ENCODE measurements at places on chromosomes 16 and 17.

DNA sequence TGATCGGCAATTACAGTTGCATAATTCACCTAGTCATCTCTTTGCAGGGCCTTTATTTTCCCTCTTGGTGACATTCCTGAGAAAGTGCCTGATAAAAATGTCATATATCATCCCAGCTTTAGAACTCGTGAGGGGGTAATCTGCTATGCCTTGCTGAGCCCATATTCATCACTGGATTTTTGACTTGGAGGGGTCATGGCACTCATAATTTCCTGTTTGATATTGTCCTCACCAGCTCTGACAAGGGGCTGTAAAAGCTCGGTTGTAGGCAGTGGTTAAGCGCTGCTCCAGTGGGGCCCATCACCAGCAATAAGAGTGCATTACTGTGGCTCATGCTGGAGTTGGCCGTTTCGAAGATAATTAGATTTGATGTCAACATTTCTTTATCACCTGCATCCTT, 227.3 kb downstream of the IRX3 start:
- DNase-seq: no peak

- no peak for DNase-seq
These were observed 14.8 kb downstream of the COX6A2 start for GRCh38 chr16:31413381-31413780.

- DNase-seq: no peak
These were observed 1.1 kb downstream of the CD79B start for GRCh38 chr17:63930951-63931575.

GRCh38 chr16:11183035-11183812, 72.8 kb downstream of the SOCS1 start:
- no peak for DNase-seq

- no peak for DNase-seq
These were observed 617 bp upstream of the VTN start for GRCh38 chr17:28370744-28371103.

DNA sequence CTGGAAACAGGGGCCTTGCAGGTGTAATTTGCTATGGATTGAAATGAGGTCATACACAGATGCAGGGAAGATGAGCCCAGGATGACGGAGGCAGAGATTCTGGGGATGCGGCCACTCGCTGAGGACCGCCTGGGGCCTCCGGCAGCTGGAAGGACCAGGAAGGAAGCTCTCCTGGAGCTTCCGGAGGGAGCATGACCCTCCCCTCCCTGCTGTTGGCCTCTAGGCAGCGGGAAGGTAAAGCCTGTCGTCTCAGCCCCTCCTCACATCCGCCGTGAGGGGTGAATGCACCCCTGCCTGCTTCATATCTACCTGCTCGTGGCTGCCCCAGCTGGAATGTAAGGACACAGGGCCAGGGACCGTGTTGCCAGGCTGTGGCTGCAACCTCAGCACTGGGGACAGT, 29.1 kb upstream of the ZNF469 start:
- DNase-seq: no peak

DNA sequence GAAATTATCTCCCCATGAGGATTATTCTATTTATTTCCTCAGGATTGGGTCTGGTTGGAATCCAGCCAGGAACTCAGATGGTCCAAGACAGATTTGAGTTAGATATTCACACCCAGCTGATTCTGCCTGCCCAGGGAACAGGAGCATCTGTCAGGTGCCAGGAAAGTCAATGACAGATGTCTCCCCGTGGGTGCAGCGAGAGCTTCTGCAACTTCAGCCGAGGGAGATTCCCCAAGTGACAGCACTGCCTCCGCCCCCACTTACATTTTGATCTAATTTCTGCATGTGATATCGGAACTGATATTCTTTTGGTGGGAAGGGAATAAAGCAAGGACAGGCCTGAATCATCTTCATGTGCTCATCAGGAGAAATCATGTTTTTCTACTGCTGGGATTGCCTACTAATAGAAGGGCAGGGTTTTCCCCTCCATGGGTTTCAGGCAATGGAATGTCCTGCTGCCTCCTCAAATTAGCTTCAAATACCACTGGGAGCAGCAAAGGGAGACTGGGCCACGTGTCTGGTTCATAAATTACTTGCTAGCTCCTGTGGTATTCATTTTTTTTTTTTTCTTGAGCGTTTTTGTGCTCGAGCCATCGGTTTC, 15.7 kb upstream of the DHX8 start:
- DNase-seq: no peak

GRCh38 chr16:58028541-58029070, 3.1 kb downstream of the MMP15 start:
- DNase-seq: no peak

GRCh38 chr17:7262935-7263800, 890 bp upstream of the CLDN7 start:
- DNase-seq: no peak

GRCh38 chr16:1308036-1308976, 1.1 kb upstream of the UBE2I start:
- no peak for DNase-seq

DNA sequence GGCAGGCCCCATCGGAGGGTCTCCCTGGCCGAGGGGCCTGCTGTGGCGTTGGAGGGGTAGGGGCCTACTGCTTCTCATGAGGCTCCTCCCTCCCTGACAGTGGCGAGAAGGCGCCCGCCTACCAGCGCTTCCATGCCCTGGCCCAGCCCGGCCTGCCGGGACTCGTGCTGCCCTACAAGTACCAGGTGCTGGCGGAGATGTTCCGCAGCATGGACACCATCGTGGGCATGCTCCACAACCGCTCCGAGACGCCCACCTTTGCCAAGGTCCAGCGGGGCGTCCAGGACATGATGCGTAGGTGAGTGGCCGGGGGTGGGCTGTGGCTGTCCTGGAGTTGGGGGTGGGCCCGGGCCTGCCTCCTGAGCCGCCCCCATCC, 1.7 kb downstream of the CDT1 start:
- DNase-seq: no peak

- DNase-seq: no peak
These were observed 183.2 kb upstream of the GSE1 start for GRCh38 chr16:85429776-85430522.

DNA sequence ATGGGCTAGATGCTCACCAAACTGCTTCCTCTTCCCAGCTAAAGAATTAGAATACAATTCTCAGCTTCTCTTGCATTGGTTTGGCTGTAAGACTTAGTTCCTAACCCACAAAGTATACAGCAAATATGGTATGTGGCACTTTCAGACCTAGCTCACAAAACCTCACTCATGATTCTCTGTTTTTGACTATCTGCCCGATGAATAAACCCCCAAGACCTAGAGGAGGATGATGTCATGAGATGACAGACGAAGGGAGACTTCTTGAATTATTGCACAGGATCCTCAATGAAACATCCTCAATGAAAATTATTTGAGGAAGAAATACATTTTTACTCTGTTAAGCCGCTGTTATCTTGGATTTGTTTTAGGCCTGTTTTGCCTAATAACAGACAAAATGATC, 14.3 kb downstream of the CNOT1 start:
- no peak for DNase-seq
